Activated CD8-positive, alpha-beta memory T cell treated with anti-CD3 and anti-CD28 coated beads for 24 hours (primary cell): ENCODE measurements at places on chromosomes 4 and X.

DNA sequence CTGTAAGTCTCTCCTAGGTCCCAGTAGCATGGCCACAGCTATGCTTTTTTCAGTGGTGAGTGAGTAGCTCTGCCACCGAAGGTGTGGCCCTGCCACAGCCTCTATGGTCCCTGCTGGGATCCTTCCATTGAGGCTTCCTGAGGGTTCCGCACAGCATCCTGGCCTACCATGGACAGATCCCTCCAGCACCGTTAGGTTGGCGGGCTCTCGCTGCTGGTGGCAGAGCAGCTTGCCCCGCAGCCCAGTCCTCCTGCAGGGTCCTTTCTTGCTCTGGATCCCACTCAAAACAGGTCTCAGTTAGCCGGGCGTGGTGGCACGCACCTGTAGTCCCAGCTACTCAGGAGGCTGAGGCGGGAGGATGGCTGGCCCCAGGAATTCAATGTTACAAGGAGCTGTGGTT lies 2.4 kb upstream of the PDZD4 start:
- DNase-seq: no peak

DNA sequence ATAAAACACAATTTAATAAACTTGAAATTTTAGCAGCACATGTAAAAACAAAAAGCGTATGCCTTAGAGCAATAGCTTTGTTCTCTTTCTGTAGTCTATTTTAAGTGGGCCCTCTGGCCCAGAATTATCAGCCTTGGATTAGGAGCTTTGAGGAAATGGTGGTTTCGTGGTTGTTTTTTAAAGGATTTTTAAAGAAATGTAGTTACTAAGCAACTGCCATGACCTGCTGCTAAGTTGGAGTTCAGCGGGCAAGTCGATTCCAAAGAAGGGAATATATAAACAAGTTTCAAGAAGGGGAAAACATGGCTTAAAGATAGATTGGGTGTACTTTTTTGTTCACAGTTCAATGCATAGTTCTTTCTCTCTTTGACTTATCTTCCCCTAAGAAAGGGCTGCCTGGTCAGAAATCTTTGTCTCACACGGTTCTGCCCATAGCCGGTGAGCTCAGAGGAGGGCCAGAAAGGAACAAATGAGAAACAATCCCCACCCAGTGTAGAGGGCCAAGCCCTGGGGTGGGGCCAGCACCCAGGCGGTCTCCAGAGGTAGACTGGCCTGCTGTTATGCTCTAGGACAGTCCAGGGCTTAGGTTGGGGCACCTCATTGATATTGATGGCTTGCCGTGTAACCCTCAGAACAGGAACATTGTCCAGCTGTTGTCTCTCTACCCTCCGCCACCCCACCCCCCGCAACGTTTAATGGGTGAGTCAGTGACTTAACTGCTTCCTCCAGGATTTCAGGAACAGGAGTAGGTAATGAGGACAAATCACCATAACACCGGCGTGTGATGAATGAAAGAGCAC lies 32.5 kb downstream of the DLG3 start:
- DNase-seq: no peak

DNA sequence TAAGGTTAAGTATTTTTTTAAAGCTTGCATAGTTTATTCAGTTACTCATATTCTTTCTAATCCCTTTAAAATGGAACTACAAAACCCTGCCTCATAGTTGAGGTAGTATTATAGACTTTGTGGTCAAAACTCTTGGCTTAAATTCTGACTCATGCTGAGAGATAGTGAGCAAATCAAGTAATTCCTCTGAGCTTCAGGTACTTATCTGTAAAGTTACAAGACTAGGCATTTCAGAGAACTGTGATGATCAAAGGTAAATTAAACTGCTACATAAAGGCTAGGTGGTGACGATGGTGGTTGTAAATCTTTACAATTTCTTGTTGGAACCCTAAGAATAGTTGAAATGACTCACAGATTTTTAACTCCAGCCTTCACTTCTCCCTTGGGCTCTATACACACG lies 3.2 kb upstream of the CLOCK start:
- DNase-seq: no peak

DNA sequence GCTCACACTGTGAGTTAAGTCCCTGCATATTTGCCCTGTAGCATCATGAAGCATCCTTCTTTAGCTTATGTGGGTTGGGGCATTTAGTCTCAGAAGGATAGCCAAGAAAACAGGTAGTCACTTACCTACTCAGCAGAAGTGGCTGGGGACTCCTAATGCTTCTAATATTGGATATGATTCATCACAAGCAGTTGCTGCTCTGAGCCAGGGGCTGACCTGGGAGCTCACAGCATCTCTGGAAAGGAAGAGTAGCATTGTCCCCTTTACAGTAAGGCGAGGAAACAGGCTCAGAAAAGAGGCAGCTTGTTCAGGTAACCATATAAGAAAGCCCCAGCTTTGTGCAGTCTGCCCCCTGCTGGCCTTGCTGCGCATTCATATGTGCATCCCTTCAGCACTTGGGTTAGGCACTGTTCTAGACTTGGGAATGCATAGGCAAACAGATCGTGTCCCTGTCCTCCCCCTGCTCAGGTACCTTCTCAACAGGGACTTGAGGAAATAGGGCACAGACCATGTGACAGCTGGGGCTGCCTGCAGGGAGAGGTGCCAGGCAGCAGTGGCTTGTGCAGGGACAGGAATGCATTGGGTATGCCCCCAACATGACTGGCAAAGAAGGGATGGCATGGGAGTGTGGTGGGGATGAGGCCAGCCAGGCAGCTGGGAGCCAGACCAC lies 35.7 kb upstream of the TBC1D14 start:
- peak; percentile 90 for DNase-seq

DNA sequence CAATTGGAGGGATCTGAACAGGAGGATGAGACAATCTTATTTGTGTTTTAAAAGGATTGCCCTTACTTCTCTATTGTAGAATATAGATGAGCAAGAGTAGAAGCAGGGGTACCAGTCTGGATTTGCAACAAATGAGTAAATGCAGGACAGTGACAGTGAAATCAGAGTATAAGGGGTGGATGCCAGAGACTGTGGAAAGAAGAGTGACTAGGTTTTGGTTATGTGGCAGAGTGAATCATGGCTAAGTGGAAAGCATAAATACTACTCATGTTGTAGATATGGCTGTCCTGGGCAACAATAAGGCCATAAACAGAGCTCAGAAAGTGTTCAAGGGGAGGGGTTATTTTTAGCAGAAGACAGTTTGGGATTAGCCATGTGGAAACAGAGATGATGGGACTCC lies 6.0 kb upstream of the VSIG4 start:
- no peak for DNase-seq

- DNase-seq: no peak
Observed at GRCh38 chr4:95833711-95834194, 6.1 kb upstream of the PDHA2 start.

- DNase-seq: peak; percentile 56
Observed at GRCh38 chr4:53804719-53805118, 213.4 kb upstream of the LNX1 start.

DNA sequence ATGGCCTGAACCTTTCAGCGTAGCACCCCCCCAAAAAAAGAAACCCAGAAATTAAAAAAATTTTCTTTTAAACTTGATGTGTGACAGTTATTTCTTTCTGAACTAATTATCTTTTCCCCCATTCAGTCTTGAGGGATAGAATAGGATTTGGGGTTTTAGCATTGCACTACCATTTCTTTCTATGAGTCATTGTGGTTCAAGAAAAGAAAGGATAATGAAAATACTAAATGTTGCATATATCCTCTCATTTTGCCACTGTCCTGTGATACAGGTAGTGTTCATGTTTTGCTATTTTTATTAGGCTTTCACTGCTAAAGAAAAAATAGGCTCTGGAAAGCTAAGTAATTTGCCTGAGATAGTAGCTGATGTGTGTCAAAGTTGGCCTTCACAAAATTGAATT lies 39.4 kb upstream of the DCK start:
- no peak for DNase-seq

GRCh38 chrX:136228839-136229207 lies 22.4 kb downstream of the MAP7D3 start:
- no peak for DNase-seq

GRCh38 chr4:98625920-98626319 lies 32.5 kb downstream of the TSPAN5 start:
- no peak for DNase-seq

- no peak for DNase-seq
Observed at GRCh38 chrX:151816934-151817333, 82.4 kb downstream of the CNGA2 start.

- no peak for DNase-seq
Observed at GRCh38 chr4:121139533-121140222, 24.4 kb downstream of the TNIP3 start.

- DNase-seq: no peak
Observed at GRCh38 chrX:40468033-40468846, 112.5 kb upstream of the ATP6AP2 start.

GRCh38 chrX:34659575-34659974 lies 2.5 kb upstream of the TMEM47 start:
- no peak for DNase-seq

DNA sequence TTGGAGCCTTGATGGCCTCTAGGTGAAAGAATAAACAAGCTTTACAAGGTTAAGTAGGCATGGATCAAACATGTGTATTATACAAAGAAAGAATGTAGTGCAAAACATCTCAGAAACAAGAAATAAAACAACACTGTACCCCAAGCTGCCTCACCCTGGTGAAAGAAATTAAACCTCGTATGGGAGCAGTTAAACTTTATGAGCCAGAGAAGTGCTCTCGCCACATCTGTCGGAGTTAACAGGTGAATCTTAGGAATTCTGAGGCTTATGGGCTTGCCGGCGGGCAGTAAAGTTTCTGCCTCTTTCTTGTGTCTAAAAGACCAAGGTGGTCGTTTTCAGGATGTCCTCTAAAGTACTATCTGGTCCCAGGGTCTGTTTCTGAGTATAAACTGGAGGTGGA lies 34.0 kb upstream of the ARSH start:
- no peak for DNase-seq

GRCh38 chrX:84156821-84157220 lies 31.2 kb downstream of the RPS6KA6 start:
- no peak for DNase-seq

- no peak for DNase-seq
Observed at GRCh38 chr4:143441678-143442077, 71.8 kb upstream of the SMARCA5 start.

DNA sequence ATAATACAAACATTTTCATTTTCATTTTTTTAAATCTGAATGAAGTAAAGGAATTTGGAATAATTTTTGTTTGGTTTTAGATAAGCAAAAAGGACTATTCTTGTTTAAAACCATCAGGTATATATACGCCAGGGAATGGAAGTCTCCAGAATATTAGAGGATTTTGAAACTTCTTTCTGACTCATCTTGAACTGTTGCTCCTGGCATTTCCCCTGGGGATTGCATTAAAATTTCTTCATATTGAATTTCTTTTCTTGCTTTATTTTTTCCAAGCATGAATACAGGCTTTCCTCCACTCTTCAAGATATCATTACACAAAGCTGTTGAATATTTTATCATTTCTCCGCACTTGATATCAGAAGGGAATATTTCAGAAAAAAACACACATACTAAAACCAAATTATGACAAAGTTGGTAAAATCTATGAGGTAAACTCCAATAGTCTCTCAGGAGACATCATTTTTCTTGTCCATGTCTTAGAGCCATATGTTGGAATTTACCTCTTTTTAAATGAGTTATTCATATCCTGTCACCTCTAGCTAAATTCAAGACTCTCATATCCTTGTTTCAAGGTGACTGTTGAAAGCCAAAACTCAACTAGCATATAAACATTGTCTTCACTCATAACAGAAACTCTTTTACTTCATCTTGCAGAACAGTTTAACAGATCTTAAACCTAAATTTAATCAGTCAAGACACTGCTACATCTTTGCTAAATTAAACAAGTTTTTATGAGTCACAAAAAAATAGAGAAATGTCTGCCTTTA lies 20.7 kb upstream of the CSN1S1 start:
- no peak for DNase-seq

DNA sequence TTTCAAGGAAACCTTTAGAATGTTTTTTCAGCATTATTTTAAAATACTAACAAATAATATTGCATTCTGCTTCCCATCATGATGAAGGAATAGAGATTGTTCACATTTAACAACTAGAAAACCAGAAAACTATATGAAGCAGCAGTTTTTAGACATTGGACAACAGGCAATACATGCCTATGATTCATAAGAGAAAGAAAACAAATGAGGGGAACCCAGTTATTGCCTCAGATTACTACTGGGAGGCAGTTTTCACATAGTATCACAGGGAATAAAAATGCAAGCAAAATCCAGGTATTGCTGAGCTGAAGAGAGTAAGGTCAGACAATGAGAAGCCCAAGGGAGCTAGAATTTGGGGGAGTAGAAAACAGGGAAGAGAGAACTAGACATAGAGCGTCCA lies 373.6 kb downstream of the MAPK10 start:
- no peak for DNase-seq

DNA sequence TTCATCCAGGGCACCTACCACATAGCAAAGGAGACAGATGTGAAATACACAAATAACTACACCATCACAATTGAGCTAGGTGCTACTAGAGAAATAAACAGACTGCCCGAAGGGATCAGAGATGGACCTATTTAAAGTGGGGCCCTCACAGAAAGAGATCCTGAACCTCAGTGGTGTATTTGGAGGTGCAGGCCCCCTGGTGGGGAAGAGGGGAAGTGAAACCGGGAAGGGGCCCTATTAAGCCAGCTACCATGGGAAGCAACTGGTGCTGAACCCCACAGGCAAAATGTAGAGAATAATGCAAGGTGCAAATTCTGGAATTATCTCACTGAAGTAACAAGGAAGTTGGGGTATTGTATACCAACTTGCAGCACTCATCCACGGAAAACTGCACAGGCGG lies 78.6 kb upstream of the FAM9A start:
- DNase-seq: peak; percentile 61

- no peak for DNase-seq
Observed at GRCh38 chrX:77060572-77060971, 386.6 kb upstream of the FGF16 start.

DNA sequence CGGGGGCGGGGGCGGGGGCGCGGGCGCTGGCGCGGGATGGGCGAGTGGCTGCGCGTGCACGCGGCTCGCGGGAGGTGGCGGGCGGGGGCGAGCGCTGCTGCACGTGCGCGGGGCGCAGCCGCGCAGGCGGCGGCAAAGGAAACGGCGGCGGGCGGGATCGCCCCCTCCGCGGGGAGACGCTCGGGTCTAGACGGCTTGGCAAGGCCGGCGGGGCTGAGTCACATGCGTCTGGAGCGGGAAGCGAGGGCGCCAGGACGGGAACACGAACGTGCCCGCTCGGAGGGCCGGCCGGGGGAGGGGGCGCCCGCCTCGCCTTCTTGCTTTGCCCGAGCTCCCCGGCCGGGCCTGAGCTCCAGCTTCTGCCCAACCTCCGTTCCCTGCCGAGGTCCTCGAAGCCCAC lies 4.3 kb upstream of the HAUS7 start:
- DNase-seq: peak; percentile 66

DNA sequence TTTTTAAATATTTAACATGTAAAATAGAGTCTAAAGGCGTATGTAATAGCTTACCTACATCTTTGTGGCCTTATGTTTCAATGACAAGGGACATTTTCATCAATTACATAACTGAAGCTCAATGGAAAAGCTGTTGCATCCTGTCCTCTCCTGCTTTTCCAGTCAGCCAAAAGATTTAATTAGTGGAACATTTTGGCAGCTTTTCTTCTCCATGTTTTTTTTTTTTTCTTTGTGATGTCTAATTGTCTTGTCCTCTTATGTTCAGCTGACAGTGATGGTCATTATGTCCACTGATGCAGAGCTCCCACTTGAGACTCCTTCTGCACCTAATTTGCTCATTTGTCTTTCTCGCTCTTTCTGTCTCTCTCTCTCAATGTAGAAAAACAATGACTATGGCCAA lies 422.2 kb downstream of the GABRG1 start:
- DNase-seq: no peak
